Liver (tissue), 10 donors: ENCODE measurements at places on chromosomes 7 and 10. TPM values are rescaled to one million over a fixed set of nuclear protein-coding genes. Genes with fewer than 3 reads are reported as not detected.

The PCGF6 gene
- 5.3 TPM for polyA plus RNA-seq

GRCh38 chr10:112622786-112623185, 175.8 kb downstream of the VTI1A start:
- no peak for DNase-seq

GRCh38 chr10:34565934-34566333, 249.2 kb downstream of the PARD3 start:
- no peak for DNase-seq

- DNase-seq: no peak
These were observed 52.6 kb downstream of the FGFBP3 start for GRCh38 chr10:91856637-91857036.

- no peak for DNase-seq
These were observed 42.0 kb downstream of the CDK6 start for GRCh38 chr7:92794391-92794790.

- no peak for DNase-seq
These were observed 497.3 kb downstream of the INHBA start for GRCh38 chr7:41205600-41205999.

GRCh38 chr10:4053940-4054339, 268.9 kb upstream of the KLF6 start:
- DNase-seq: no peak

DNA sequence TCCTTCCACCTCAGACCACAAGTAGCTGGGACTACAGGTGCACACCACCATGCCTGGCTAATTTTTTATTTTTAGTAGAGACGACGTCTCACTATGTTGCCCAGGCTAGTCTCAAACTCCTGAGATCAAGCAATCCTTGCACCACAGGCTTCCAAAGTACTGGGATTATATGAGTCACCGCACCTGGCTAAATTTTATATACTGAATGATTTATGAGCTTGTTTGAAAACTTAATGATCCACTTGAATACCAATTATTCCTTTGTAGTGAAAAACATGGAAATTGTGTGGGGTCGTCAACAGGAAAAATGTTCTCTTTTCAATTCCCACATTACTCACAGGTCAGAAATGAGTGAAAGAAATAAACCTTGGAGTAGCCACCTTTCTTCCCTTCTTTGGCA, 31.3 kb downstream of the RAPGEF5 start:
- DNase-seq: no peak

- no peak for DNase-seq
These were observed 61.9 kb downstream of the FOXL3 start for GRCh38 chr7:351681-352480.

The SUN3 gene
- not detected for polyA plus RNA-seq

The PDZD7 gene
- polyA plus RNA-seq: 0.07 TPM

The CAV2 gene
- 29.7 TPM for polyA plus RNA-seq

DNA sequence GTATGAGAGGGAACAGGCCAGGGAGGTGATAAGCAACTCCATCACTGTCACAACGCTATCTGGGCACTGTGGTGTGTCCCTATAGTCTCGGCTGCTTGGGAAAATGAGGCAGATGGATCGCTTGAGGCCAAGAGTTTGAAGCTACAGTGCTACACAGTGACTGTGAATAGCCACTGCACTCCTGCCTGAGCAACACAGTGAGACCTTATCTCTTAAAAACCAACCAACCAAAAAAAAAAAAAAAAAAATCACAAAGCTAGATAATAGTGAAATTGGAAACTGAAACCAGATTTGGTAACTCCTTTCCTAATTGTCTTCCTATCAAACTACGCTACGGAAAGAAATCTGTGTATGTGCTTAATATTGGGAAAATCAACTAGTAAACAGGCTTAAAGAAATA, 14.1 kb downstream of the MICU1 start:
- DNase-seq: no peak

The PRKAR1B gene
- 13.0 TPM for polyA plus RNA-seq

- peak; percentile 54 for DNase-seq
These were observed 34.5 kb upstream of the EBLN1 start for GRCh38 chr10:22252224-22252800.

The GRM3 gene
- polyA plus RNA-seq: not detected

DNA sequence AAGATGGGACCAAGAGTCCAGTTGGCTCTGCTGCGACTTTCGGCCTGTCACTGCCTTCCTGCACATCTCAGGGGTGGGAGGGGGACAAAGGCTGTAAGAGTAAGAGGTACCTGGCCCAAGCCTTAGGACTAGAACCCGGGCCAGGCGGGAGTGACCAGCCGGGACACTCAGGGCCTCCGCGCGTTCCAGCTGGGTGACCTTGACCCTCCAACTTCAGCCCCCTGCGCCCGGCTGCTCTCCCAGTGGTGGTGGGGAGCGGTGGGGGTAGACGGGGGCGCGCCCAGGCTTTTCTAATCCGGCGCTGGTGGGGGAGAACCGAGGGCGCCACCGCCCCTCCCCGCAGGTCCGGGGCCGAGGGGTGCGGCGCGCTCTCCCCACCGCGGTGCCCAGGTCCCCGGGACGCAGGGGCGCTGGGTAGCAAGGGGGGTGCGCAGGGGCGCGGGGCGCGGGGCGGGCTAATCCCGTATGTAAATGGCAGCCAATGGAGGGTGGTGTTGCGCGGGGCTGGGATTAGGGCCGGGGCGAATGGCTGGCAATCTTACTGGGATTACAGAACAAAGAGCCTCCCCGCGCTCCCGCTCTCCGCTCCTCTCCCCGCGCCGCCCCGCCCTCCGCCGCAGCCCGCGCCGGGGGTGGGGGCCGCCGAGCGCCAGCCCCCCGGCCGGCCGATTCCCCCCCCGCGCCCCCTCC, at the start of gene GTF2IRD1:
Gene GTF2IRD1, plus strand, starts transcription at position 585 of the 690 bp plus-strand sequence. CDS start 54,175 bp downstream, outside the sequence.
- peak; percentile 46 for DNase-seq

The KLHDC10 gene
- polyA plus RNA-seq: 10.8 TPM

The GTF2IRD2 gene
- 3.4 TPM for polyA plus RNA-seq

DNA sequence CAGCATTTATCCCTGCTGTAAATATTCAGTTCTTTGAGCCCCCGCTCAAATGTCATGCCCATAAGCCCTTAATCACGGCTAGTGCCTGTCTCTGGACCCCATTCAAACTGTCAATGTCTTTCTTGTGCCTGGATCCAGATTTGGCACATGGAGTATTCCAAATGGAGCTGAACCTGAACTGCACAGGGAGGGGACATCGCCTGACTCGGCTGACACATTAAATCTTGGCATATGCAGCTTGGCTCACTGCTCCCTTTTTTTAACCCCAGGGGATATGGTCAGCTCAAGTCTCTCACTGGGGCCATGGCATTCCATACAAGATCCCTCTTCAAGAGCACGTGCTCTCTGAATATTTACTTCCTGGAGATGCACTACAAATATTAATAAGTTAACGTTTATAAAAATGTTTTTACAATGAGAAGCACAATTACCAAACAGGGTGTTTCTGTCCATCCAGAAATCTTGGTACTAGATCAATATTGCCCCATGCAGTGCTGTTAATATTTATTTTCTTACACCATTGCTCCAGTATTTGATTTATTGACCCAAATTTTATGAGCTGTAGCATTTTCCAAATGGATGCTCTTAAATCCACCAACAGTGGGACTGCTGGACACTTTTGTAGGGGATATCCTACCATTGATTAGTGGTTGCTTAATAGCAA, 57.4 kb downstream of the FGFR2 start:
- DNase-seq: no peak

DNA sequence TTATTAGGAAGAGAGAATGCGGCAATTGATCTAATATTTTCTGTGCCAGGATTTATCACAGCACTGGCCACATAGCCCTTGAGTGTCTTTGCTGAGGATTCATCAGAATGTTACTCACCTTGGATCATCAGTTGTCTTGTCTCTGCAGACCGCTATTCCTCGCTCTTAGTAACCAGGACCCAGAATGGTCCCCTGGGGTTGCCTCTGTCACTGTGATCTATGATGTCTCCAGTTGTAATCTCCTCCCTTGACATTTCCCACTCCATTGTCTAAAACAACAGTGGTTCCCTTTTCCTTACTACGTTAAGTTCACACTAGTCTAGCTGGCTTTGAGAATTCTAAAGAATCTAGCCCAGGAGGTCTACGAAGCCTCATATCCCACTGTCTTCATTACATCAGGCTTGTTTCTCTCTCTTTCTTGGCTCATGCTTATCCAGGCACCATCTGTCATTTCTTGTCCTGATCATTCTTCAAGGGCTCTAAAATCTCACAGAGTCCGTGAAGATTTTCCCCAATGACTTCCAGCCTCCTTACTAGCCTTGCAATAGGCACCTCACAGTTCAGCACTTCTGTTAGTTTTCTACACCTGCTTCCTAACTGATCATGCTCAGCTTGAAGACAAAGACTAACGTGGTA, 125.8 kb downstream of the CUBN start:
- no peak for DNase-seq

DNA sequence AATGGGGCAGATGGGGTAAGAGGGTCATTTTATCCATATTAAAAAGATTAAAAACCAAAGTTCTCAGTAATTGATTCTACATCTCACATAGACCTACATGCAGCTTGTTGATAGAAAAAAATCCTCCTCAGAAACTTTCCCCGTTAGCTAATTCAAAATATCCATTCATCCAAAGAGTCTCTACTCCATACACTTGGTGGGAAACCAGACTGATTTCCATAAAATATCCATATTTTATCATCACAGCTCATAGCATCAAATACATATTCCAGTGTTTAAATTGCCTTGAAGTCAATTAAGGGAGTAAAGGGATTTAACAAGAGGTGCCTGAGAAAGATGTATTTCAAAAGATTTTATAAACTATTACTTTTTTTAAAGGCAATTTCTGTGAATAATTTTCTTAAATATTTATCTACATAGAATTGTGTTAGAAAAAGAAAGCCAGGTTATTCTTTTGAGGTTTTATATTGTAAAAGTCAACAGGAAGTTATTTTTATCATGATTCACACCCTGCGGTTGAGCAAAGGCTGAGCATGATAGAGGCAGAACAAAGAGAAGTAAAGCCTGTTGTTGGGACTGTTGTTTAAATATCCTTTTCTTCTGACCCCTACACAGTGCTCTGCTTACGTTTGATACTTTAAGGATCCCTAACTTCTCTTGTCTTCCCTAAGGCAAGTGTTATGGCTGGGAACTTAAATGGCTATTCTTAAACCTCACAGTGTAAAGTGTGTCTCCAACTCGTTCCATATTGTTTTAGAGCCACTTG, 266.7 kb downstream of the PRKG1 start:
- no peak for DNase-seq

DNA sequence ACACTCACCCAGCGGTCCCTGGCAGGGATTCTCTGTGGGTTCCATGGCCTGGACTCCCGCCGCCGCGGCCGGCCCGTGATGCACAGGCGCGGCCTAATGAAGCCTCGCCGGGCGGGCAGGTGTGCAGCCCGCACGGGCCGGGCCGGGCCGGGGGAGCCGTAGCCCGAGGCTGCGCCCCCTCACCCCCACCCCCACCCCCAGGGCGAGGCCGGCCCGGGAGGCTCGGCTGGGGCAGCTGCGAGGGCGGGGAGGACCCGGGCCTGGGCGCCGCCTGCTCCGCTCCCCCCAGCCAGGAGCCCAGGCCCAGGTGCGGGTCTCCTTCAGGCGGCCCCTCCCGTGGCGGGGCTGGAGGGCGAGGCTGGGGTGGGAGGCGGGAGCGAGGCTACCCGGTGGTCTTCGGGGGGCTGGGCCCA, at the start of gene NOBOX:
Gene NOBOX, minus strand, starts transcription at position 45 of the 413 bp plus-strand sequence.
- no peak for DNase-seq

- no peak for DNase-seq
These were observed 23.9 kb downstream of the MACC1 start for GRCh38 chr7:20193242-20193777.

DNA sequence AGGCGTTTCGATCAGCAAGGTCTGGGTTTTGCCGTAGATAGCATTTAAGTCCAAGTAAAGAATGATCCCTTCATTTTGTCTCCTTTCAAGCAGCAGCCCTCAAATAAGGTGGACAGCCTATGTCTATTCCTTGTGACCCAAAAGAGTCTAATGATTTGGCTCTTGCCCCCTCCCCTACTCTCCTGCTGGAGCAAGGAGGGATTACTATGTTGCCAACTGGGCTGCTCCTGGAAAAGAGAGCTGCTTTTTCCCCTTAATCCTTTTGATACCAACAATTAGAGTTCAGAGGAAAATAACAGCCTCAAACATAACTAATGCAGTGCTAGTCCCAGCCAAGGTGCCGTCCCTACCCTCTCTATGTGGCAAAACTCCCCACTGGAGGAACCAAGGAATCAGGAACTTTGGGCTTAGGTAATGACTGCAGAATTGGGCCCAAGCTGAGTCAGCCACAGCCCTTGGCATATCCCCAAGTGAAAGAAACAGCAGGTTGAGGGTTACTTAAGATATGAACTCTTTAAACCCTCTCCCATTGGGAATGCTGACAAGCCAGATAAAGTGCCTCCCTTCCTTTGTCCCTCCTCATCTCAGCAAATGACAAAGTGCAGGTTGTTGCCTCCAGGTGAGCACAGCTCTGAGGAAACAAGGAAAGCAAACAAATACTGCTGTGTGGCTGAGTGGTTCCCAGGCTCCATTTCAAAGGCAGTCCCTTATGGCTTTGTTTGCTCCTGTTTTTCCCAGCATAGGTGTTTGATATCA, 643.7 kb downstream of the INHBA start:
- DNase-seq: no peak

DNA sequence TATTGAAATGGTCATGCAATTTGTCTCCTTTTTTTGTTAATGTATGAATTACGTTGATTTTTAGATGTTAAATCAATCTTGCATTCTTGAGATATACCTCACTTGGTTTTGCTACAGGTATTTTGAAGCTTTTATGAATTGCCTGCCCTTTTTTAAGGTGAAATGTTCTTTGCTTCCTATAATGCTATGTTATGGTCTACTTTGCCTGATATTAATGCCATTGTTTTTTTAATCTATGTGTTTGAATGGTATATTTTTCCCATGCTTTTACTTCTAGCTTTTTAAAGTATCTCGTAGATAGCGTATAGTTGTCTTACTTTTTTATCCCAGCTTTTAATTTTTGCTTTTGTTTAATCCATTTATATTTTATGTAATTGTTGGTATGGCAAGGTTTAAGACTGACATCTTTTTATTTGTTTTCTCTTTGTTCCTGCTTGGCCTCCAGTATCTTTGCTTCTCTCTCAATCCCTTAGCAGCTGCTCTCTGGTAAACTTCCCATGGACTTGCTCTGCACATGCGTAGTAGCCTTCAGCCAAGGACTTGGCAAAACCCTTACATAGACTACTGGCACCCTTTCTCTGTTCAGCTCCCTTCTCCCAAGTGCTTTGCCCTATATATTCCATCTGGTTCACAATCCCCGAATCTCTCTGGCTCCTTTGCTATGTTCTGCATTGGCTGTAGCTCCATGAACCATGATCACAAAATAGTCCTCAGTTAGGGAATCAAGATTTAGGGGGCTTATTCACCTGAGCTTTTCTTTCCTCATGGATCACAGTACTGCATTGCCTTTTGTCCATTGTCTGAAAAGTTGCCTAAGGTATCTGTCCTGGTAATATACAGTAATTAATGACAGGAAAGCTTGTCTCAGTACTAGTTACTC, 8.4 kb downstream of the TRIM24 start:
- DNase-seq: no peak
